ENCODE measurements at places on chromosomes 6 and 20.

DNA sequence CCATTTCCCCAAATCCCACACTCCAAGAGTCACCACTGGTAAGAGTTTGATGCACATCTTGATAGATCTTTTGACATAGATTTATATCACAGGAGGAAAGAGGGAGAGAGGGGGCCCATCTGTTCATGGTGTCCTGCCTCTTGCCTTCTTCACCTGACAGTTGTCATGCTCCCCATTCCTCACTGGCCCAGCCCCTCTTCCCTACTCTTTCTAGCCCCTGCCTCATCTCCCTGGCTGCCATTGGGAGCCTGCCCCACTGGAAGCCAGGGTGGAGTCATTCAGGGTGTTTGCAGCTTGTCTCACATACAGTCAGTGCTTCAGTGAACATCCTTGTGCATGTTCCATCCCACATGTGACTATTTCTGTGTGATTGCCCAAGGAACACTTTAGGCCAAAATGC, 27.6 kb downstream of the SIRPA start:
- no peak for DNase-seq

DNA sequence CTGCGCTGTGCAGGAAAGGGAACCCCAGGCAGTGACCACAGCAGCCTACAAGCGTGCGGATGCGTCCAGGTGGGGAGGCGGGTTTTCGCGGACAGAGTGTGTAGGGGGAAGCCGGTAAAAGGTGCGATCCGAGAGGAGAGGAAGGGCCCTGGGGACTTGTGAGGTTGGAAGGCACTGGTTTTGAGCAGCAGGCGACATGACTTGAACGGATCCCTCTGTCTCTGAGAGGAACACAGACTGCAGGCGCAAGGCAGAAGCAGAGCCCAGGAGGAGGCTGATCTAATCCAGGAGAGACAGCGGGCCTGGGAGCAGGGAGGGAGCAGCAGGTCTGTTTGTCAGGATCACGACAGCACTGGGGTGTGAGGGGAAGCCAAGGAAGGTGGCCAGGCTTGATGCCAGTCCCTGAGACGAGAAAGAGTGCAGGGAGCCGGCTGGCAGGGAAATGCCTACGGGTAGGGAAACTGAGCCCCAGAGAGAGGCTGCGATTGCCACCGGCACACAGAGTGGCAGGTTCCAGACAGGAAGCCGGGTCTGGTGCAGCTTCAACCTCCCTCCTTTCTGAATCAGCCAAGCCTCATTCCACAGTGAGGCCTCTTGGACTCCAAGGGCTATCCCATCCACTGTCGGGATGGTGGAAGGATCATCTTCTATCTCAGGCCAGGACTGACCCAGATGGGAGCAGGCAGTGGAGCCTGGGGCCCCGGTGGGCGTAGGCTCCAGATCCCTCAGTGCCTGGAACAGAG, 57.1 kb downstream of the HNF4A start:
- no peak for DNase-seq

DNA sequence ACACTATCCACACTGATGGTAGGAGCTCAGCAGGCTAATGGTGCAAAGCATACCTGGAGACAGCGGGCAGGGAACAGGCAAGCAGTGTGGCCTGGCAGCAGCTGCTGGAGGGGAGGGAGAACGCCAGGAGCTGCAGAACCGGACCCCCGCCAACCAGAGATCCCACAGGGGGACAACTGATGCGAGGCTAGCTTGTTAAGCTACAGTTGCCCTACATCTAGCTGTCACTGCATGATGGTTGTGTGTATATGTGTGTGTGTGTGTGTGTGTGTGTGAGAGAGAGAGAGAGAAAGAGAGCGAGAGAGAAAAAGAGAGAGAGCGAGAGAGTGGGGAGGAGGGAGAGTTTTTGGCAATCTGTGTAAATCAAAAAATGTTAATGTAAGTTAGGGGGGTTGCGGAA, 69.7 kb upstream of the NHSL1 start:
- DNase-seq = no peak

- no peak for DNase-seq
Measured at GRCh38 chr6:29631209-29631810, 1.7 kb downstream of the GABBR1 start.

- no peak for DNase-seq
Measured at GRCh38 chr6:43995137-43995536, 132.1 kb downstream of the MRPL14 start.

GRCh38 chr6:134145786-134146185, 93.4 kb upstream of the SLC2A12 start:
- DNase-seq = no peak

DNA sequence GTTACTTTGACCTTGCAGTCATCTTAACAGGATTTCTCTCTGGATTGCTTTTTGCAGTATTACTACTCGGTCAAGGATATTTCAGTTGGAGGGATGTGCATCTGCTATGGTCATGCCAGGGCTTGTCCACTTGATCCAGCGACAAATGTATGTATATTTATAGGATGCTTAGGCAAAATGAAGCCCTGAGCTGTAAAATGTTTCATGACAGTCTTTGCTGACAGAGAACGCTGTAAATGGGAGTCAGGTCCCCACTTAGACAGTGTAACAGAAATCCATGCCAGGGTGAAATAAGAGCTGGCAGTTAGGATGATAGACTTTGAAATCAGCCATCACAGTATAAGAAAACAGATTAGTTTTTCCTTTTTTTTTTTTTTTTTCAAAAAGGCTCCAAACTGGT, 264.0 kb downstream of the LAMA2 start:
- no peak for DNase-seq

DNA sequence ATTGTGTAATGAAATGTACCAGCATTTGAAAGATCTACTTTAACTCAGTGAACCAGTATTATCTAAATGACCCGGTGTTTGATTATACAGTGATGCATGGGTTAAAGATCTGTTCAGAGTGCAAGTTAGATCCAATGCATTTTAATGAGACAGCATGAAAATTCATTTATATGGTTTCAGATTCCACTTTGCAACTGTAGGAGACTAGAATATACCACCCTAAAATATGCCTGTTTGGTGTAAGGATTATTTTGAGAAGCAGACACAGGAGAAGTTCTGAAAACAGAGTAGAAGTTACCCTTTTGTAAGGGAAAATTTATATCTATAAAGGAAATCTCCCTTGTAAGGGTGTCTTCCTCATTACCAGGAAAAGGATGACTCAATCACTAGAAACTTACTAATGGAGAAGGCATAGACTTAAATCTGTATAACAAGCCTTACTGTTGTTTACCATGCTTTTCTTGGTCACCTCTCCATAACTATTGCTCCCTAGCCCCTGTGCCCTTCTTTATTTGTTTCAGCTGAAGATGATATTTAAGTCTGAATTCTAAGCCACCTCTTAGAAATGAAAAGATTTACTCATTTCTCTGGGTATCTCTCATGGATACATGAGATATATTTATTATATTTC, 105.4 kb downstream of the NCOA3 start:
- no peak for DNase-seq

- DNase-seq = no peak
Measured at GRCh38 chr6:71886184-71887005, at the start of gene RIMS1. Gene RIMS1, plus strand, starts transcription at chr6:71886550. Its CDS starts 474 bp downstream, at chr6:71887024.

DNA sequence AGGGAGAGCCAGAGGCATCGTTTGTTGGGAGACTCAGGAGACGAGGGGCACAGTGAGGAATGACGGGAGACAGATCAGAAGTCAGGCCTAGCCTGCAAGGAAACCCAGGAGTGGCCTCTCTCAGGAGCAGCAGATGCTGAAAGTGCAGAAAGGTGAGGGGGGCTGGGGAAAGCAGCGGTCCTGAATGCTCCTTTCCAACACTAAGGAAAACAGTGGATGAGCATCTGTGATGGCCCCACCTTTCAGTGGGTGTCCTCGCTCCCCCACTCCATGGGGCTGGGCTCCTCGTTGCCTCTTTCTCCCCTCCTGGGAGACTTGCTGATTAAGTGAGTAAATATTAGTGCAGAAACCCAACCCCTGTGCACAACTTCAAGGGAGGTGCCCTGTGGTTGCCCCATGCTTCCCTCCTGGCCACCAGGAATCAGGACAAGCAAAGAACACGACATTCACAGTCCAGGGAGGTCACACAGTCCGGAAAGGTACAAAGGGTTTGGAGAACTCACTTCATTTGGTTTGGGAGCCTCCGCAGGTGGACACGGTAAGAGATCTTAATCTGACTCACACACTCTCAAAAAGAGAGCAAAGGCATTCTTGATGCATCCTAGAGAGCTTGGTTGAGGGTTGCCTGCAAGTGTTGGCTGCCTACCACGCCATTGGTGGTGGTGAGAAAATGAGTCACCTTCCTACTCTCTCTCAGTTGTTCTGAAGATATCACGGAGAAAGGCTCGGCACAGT, 9.7 kb upstream of the BPIFB1 start:
- DNase-seq = no peak

DNA sequence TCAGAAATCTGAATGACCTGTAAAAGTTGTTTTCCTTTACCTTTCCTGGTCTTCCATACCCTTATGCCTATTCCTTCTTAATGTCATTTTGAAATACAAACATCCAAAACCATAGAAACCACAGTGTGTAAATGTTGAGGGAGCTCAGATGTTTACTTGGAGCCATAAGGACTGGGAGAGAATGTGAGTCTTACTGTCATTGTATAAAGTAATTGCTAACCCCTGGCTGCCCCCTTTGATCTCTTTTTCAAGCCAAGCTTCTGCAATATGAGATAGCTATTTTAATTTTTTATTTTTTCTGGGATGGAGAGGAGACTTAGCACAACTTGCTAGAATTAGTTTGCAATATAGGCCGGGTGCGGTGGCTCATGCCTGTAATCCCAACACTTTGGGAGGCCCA, 124.4 kb upstream of the AKIRIN2 start:
- no peak for DNase-seq

DNA sequence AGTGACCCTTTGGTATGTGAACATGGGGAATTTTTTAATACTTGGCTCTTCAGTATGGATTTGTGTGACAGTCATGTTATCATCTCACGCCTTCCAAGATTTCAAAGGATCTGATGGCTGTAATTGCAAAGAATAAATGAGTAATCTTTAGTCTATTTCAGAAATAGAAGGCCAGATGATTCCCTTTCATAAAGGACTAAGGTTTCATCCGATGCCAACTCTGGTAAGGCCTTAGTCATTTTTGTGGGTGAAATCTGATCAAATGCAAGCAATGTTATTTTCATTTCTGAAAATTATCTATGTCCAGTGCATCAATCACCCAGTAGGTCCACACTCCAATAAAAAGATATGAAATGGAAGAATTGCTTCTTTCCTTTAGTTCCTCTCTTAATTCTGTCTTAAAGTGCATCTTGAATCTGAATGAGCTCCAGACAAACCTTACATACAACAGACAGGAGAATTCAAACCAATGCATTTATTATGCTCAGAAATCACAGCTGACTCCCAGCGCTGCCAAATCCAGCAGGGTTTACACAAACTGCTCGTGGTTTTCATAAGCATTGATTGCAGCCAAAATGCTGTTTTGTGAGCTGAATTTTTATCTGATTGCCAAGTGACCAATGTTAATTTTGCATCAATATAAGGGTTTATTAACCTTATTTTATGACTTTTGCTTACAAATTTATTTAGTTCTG, 565.2 kb upstream of the MARCKS start:
- no peak for DNase-seq

DNA sequence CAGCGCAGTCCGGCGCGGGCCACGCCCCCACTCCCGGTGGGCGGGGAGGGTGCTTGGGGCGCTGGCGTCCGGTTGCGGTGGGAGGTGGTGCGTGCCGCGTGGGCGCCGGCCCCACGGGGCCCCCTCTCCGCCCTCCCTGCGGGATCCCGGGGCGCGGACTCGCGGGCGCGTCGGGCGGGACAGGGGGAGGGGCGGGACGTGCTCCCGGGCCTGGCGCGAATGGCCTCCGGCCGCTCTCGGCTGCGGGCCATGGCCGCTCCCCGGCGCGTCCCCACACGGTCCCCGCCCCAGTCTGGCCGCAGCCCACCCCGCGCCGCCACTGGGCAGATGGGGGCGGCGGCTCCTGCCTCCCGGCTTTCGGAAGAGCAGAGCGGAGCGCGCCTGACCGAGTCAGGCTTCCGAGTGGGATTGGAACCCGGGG, 771 bp upstream of the PPP1R3G start:
- DNase-seq = no peak

- no peak for DNase-seq
Measured at GRCh38 chr6:11770546-11771466, 7.8 kb downstream of the ADTRP start.

- no peak for DNase-seq
Measured at GRCh38 chr6:25192590-25193459, 86.3 kb upstream of the CARMIL1 start.

- DNase-seq = peak; percentile 10
Measured at GRCh38 chr20:21557241-21558020, 43.6 kb upstream of the NKX2-2 start.

GRCh38 chr6:42758756-42759430, 13.0 kb upstream of the TBCC start:
- DNase-seq = no peak

GRCh38 chr20:44210406-44211176, at the start of gene OSER1:
Gene OSER1, minus strand, starts transcription at chr20:44210771. Its CDS starts 3,814 bp downstream, at chr20:44206957.
- peak; percentile 98 for DNase-seq
